Sigmoid colon (tissue), 7 donors: ENCODE measurements at places on chromosomes 1 and 21. TPM values are rescaled to one million over a fixed set of nuclear protein-coding genes. Genes with fewer than 3 reads are reported as not detected.
A peak's percentile ranks its signal among the peaks of the same experiment; 100 is the strongest.

The FAM43B gene
- not detected for polyA plus RNA-seq

The TRIM17 gene
- not detected for polyA plus RNA-seq

GRCh38 chr1:235999259-235999925 lies 65.5 kb downstream of the NID1 start:
- H3K27ac ChIP-seq = peak overlapping the region; percentile 40
- no peaks in the 10 kb centered on the region for H3K27me3 ChIP-seq
- H3K36me3 ChIP-seq = peaks cover 10% of the 10 kb centered on the region
- H3K4me1 ChIP-seq = peaks cover 3% of the 10 kb centered on the region
- DNase-seq = no peak

DNA sequence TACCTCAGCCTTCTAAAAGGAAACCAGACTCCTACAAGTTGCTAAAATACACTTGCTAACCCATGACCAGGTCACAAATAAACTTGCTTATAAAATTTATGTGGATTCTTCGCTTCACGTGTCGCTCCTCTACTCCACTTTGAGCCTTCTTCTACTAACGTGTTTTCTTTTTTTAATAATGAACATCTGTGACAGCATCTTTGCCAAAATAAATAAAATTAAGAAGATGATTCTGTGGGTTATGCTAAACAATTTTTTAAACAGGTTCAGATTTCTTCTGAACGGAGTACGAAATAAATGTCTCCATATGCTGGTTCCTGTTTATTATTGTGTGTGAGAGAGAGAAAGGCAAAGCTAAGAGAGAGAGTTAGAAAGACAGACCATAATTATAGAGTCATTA lies 735.8 kb downstream of the LTN1 start:
- no peak overlapping the region for H3K4me3 ChIP-seq
- peak overlapping the region; percentile 48 for H3K27ac ChIP-seq
- DNase-seq = no peak
- no peaks in the 10 kb centered on the region for H3K27me3 ChIP-seq

- DNase-seq = no peak
- peak overlapping the region; percentile 92 for H3K27ac ChIP-seq
These were observed 1.4 kb downstream of the SLC9A1 start for GRCh38 chr1:27153549-27153886.

DNA sequence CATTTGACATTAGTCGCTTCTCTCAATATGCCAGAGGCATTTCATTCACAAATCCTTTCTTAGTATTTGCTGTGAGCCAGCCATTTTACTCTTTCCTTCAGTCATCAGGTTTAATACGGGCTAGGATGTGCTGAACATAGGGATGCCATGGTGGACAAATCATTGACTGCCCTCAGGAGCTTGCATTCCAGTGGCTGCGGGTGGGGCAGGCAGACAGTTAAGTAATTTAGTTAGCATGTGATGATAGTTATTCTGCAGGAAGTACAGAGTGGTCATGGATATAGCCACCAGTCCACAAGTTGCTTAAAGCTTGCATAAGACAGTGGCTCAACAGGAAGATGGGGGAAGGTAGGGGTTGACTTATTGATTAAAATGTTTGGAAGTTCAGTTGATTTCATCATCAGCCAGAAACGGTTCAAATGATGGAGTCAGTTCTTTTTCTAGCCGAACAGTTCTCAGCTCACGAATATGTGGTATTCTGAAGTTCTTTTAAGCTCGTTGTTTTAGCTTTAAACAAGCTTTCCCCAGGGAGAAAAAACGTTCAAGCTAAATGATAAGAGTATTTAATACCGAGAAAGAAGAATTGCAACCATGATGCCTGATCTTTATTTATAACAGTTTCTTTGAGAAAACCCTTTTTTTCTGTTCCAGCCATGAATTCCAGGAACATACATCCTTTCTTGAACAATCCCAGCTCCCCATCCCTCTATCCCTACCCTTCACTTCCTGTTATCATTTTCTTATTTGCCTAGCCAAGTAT lies 1.4 kb downstream of the SLC22A15 start:
- peak overlapping the region; percentile 61 for H3K27ac ChIP-seq
- no peak overlapping the region for H3K4me3 ChIP-seq
- peaks cover 4% of the 10 kb centered on the region for H3K27me3 ChIP-seq
- no peaks in the 10 kb centered on the region for H3K36me3 ChIP-seq

- H3K27ac ChIP-seq = no peak overlapping the region
- H3K36me3 ChIP-seq = no peaks in the 10 kb centered on the region
- H3K27me3 ChIP-seq = no peaks in the 10 kb centered on the region
- DNase-seq = peak; percentile 43
- no peaks in the 10 kb centered on the region for H3K4me1 ChIP-seq
These were observed 88.9 kb downstream of the PIK3R3 start for GRCh38 chr1:46043458-46044017.

GRCh38 chr1:40078512-40079333 lies 18.3 kb downstream of the PPT1 start:
- H3K36me3 ChIP-seq = peaks cover 9% of the 10 kb centered on the region
- H3K4me1 ChIP-seq = peaks cover 24% of the 10 kb centered on the region
- H3K27ac ChIP-seq = peak overlapping the region; percentile 77

DNA sequence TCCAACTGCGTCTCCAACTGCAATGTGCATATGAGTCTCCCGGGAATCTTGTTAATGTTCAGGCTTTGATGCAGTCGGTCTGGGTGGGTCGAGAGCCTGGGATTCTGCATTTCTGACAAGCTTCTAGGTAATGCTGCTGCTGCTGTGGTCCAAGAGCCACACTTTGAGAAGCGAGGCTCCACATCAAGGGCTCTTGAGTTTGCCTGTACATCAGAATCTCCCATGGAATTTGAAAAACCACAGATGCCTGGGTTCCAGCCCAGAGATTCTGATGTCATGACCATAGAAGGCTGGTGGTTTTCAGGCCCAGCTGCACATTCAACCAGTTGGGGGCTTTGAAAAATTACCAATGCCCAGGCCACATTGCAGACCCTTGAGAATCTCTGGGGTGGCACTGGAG lies 93.9 kb upstream of the TARDBP start:
- peaks cover 8% of the 10 kb centered on the region for H3K27me3 ChIP-seq
- no peaks in the 10 kb centered on the region for H3K36me3 ChIP-seq
- H3K4me1 ChIP-seq = no peaks in the 10 kb centered on the region

DNA sequence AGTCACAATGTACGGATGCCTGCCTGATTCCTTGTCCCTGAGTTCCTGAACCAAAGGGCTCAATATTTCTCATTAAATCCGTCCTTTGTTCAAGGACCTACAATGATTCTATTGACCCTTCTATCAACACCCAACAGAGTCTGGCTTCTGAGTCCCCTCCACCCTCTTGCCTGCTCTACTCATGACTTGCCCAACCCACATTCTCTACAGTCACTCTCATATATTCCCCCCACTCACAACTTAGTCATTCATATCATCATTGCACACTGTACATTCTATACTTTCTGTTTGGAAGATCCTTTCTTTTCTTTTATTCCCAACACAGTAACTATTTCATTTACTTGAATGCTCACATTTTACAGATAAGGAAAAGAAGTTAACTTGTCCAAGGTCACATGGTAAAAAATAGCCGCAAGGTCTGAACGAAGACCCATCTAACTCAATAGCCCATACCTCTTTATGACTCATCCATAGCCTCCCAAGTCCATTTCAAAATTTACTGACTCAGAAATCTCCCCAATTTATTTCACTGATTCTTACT lies 3.6 kb downstream of the OTUD7B start:
- H3K36me3 ChIP-seq = no peaks in the 10 kb centered on the region
- H3K27me3 ChIP-seq = no peaks in the 10 kb centered on the region
- peak overlapping the region; percentile 1 for H3K27ac ChIP-seq
- no peak for DNase-seq

GRCh38 chr1:41446851-41447610 lies 37.5 kb downstream of the EDN2 start:
- peaks cover 11% of the 10 kb centered on the region for H3K4me1 ChIP-seq
- DNase-seq = no peak
- H3K36me3 ChIP-seq = no peaks in the 10 kb centered on the region
- H3K27ac ChIP-seq = no peak overlapping the region
- H3K4me3 ChIP-seq = no peak overlapping the region
- no peaks in the 10 kb centered on the region for H3K27me3 ChIP-seq

DNA sequence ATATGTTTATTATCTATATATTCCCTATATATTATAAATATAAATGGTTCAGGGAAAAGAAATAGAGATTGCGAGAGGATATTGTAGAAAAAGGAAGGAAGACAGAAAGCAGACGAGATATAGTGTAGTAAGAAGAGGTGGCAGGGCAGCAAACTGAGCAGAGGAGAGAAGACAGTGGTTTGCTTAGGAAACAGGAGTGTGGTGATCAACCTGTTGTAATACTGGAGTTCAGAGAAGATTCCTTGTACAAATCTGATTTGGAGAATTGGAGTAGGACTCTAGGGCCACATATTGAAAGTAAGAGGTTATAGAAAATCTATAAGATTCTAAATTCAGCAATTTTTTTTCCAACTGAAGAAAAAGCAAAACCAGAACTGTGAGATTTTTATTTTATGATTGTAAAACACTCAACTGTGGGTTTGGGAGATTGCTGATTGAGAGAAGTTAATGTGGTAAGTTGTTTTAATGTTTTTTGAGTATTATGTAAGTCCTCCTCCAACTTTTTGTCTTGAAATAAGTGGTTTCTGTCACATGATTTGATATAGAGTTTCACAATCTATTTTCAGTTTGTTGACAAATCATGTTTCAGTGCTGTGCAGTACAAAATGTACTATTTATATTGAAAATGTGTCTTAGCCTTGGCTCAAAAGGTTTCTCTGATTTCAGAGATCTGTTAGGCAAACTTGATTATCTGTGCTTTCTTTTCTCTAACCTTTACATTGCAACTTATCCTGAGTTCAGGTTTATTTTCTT lies 9.6 kb upstream of the AMY2B start:
- no peak overlapping the region for H3K4me3 ChIP-seq
- no peaks in the 10 kb centered on the region for H3K27me3 ChIP-seq
- H3K4me1 ChIP-seq = no peaks in the 10 kb centered on the region
- DNase-seq = no peak

DNA sequence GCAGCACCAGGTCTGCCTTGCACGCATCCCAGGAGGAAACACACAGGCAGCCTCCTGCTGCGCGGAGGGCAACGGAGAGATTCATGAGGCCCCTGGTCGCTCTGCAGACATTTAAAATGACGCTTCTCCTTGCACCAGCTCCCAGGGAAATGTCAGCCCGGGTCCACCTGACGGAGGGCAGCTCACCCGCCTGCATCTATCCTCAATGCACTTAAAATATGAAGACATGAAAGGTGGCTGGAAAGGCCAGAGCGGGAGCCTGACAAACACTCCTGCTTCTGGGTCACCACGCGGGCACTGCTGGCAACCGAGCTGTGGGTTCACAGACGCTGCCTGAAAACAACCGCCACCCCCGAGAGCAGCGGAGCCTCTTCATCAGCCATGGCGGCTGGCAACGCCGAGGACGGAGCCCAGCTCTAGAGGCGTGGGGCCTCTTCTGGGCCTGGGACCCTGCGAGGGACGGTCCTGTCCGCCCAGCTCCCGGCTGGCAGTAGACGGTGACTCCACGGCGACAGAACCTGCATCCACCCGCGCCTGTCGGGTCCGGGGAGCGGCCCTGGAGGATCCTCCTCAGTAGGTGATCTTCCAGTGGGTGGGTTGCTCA lies 22.7 kb downstream of the POFUT2 start:
- H3K27me3 ChIP-seq = no peaks in the 10 kb centered on the region
- no peaks in the 10 kb centered on the region for H3K4me1 ChIP-seq
- no peak overlapping the region for H3K27ac ChIP-seq
- no peak overlapping the region for H3K4me3 ChIP-seq
- peaks cover 46% of the 10 kb centered on the region for H3K36me3 ChIP-seq
